Activated CD4-positive, alpha-beta T cell treated with anti-CD3 and anti-CD28 coated beads for 36 hours (primary cell): ENCODE measurements at places on chromosomes 5 and 9. TPM values are rescaled to one million over a fixed set of nuclear protein-coding genes. Genes with fewer than 3 reads are reported as not detected.
A peak's percentile ranks its signal among the peaks of the same experiment; 100 is the strongest.

WDR36 gene
- total RNA-seq = 58.6 TPM

FSTL4 gene
- not detected for total RNA-seq

SCGB3A2 gene
- not detected for total RNA-seq

KCNV2 gene
- not detected for total RNA-seq

PCAT7 gene
- total RNA-seq = not detected

PCSK1 gene
- total RNA-seq = not detected

DNA sequence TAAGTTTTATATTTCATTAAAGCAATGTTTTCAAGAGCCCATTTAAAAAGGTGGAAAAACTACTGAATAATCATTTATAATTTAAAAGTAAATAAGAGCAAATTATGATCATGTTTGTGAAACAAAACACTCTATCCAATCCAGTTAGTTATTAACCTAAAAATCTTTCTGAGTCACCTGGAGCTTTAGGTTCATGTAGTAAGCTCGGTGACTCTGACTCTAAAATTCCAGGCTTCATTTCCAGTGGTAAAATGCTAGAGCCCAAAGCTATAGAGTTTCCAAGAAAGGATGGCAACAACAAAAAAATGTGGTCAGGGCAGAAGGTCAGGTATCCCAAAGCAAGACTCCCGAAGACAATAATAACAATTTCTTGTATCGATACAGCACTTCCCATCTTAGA is 76.1 kb upstream of the SPOCK1 start:
- no peak for DNase-seq

DNA sequence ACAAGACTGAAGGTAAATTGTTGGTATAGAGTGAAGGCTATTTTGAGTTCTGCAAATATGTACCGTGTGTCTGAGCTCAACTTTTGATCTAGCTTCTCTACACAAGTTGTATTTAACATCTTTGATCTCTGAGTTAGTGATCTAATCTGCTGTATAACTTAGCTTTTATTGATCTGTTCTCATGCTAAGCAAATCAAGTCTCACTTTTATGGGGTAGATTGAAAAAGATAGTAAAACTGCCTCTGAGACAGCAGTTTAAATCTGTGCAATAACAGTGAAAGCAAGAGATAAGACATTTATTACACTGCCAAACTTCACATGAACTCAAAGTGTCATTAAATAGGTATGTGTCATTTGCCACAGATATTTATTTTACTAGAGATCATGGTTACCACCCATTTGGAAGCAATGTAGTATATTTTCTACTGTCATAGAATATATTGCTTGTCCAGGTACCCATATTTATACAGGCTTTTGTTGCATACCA is 477.3 kb downstream of the ISL1 start:
- no peak for DNase-seq

DNA sequence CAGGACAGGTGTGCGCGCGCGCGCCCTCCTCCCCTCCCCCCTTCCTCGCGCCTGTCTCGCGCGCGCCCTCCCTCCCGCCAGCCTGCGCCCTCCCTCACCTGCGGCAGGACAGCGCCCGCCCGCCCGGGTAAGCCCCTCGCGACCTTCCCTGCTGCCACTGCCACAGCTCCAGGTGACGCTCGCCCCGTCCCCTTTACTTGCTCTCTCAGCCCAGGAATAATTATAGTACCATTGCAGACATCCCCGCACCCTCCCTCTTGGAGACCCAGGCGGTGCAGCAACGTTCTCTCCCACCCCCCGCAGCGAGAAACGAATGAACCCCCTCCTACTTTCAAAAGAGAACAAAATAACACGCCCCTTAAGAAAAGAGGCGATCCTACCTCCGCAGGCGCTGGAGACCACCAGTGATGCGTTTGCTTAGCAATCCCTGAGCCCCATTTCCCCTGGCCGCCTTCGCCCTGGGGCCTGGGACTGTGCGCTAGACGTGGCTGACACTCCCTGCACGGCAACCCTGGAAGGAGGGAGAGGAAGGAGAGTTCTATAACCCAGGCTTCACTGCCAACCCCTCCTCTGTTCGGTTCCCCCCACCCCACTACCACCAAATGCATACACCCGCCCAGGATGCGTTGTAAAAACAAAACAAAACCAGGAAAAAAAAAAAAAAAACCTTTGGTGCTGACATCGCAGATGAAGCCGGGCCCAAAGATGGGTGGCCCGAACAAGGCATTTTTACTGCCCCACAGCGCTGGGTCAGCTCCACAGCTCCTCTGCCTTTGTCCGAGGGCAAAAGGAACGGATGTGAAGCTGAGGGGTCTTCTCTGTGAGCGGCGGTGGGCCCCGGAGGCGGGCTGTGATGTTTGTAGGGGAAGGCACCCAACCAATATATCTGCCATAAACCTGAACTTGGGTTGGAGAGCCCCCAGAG is 5.6 kb upstream of the PURA start:
- DNase-seq = peak; percentile 50

DNA sequence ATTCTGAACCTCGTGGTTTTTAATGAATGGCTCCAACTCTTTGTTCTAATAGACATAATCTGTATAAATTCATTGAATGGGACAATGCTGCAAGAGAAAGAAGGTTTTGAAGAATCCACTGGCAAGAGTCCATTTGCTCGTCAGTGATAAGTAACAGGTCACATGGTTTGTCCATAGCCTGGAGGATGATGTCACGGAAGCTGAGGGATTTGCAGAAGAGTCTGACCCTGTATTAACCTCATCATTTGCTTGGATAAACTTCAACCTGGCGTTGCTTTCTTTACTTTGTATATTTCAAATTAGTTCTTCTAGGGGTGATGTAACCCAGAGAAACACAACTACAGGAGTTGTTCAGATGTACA is 197.4 kb downstream of the GAS1 start:
- no peak for DNase-seq

GRCh38 chr9:100554935-100555401 is 22.9 kb upstream of the CAVIN4 start:
- no peak for DNase-seq

DNA sequence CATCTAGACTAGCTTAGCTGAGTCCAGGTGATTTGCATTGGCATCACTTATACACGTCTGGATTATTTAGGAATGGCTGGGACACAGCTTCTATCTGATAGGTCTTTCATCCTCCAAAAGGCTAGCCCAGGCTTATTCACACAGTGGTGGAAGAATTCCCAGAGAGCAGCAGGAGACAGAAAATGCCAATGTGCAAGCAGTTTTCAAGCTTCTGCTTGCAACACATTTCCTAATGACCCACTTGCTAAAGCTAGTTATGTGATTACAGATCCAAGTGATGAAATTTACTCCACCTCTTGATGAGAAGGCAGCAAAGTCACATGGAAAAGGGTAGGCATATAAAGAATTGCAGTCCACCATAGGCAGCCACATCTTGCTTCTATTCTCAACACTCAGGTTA is 44.2 kb upstream of the MAST4 start:
- no peak for DNase-seq

DNA sequence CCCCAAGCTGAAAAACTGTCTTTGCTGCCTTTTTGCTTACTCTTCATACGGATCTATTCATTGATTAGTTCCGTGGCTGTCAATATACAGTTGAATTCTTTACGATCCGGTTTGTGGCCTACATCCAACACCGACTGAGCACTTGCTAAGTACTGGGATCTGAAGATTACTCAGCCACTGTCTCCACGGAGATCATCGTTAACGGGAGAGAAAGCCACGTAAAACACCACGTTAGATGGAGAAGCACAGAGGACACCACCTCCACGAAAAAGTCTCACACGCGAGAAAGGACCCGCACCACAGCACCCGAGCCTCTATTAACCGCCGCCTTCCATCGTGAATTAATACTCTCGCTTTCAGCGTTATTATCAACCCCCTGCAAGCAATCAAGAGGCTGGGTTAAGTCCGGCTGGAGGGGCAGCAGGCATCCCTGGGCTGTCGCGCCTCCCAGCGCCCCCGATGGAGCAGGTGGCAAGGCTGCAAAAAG is 650 bp downstream of the ELP1 start:
- no peak for DNase-seq

- DNase-seq = peak; percentile 43
Measured at GRCh38 chr5:53041071-53041692, 52.0 kb downstream of the ITGA2 start.

GRCh38 chr5:892394-893136 is at the start of the genes BRD9 and TRIP13:
Gene BRD9, minus strand, starts transcription at chr5:892801. Its CDS starts 144 bp downstream, at chr5:892657.
Gene TRIP13, plus strand, starts transcription at chr5:892884. Its CDS starts 115 bp downstream, at chr5:892999.
- peak; percentile 93 for DNase-seq

DNA sequence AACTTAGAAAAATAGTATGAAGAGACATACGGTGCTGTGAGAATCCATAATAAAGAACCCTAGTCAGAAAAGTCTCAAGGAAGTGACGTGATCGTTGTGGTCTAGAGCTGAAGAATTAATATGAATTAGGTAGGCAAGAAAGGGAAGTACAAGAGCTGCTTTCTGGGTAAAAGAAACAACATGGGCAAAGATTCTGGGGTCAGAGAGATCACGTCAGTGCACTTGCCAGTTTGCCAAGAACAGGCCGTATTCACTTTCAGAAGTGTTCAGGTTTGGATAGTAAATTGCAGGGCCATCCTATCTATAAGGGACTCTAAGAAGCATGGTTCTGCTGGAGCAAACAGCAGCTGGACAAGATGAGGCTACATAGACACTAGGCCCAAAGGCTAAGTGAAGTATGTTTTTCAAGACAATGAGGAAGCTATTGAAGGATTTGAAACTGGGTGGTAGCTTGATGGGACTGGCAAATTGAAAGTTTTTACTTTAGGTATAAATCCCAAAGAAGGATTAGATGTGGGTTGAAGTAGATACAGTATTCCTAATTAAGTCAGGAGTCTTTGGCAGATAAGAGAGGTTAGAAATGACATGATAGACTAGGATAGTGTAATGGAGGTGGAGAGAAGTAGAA is 4.8 kb upstream of the CHD1 start:
- peak; percentile 39 for DNase-seq

DNA sequence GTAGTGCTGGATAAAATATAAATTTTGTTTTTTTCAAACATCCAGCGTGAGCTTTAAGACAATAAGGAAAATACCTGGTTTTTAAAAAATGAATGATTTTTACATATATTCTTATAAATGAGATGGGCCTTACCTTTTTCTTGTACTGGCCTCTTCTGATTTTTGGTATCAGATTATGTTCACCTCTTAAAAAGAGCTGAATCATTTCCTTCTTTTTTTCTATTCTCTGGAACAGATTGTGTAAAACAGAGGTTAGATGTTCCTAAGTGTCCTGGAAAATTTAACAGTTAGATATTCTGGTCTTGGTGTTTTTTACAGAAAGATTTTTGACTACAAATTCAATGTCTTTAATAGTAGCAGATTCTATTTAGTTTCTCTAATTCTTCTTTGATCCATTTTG is 74.6 kb downstream of the NDUFAF2 start:
- no peak for DNase-seq
